ENCODE measurements at places on chromosomes 3 and 15. TPM values are rescaled to one million over a fixed set of nuclear protein-coding genes. Genes with fewer than 3 reads are reported as not detected.

DNA sequence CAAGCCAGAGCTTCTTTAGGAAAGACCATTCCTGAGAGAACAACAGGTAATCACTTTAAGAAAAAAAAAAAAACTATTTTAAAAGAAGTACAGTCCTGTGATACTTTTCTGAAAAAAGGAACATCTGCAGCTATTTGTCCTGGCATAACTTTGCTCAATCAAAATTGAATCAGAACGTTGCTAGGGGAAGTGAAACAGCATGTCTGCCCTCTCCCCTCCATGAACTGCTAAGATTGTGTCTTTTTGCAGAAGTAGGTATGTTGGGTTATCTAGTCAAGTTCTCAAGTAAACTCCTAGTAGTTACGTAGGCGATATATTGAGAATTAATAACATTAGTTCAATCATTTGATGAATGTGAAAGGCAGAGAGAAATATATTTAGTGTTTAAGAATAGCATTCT, 1013.3 kb downstream of the TUSC7 start:
- no peak for DNase-seq

GRCh38 chr3:94373456-94373855, 310.6 kb downstream of the NSUN3 start:
- DNase-seq, result no peak

- no peak for DNase-seq
Measured at GRCh38 chr3:141116721-141117120, 65.6 kb downstream of the SPSB4 start.

- no peak for DNase-seq
Measured at GRCh38 chr3:187352581-187353575, 15.3 kb upstream of the RTP4 start.

DNA sequence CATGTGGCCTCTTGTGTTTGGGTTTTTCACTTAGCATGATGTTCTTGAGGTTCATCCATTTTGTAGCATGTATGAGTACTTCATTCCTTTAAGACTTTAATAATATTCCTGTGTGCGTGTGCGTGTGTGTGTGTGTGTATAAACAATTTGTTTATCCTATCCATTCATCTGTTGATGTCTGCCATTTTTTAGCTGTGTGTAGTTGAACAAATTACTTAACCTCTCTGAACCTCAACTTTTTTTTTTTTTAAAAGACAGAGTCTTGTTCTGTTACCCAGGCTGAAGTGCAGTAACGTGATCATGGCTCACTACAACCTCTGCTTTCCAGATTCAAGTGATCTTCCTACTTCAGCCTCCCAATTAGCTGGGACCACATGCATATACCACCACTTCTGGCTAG, 47.3 kb downstream of the EBLN2 start:
- no peak for DNase-seq

ITIH4 gene
- 0.46 TPM for polyA plus RNA-seq

SPATA12 gene
- polyA plus RNA-seq, result 0.13 TPM

IL16 gene
- polyA plus RNA-seq, result 0.29 TPM

CCDC39 gene
- not detected for polyA plus RNA-seq

WDR72 gene
- polyA plus RNA-seq, result not detected

DUOXA1 gene
- 0.07 TPM for polyA plus RNA-seq
